ENCODE measurements at places on chromosomes 7 and 10. TPM values are rescaled to one million over a fixed set of nuclear protein-coding genes. Genes with fewer than 3 reads are reported as not detected.

The GTF2IRD2 gene
- total RNA-seq: 1.9 TPM

The KCP gene
- not detected for total RNA-seq

The PRPS1L1 gene
- total RNA-seq: not detected

The SLC16A12 gene
- 5.8 TPM for total RNA-seq

The CAMK1D gene
- total RNA-seq: 2.9 TPM

The BAIAP2L1 gene
- 1.3 TPM for total RNA-seq

The ASB10 gene
- total RNA-seq: not detected

The HOXA13 gene
- total RNA-seq: not detected

The LRRD1 gene
- total RNA-seq: not detected

The CYP2E1 gene
- not detected for total RNA-seq

The DBNL gene
- 154 TPM for total RNA-seq

The C7orf57 gene
- total RNA-seq: not detected

The EXOC4 gene
- total RNA-seq: 41.7 TPM

The EPHA1 gene
- total RNA-seq: not detected

The ARHGAP22 gene
- total RNA-seq: 7.6 TPM

The ANKRD30A gene
- not detected for total RNA-seq

The BAMBI gene
- 64.5 TPM for total RNA-seq

The GIMAP7 gene
- not detected for total RNA-seq

The LRCH4 gene
- total RNA-seq: 56.3 TPM

Data from cardiac atrium fibroblast (primary cell).